ENCODE measurements at places on chromosomes 2 and 18.

DNA sequence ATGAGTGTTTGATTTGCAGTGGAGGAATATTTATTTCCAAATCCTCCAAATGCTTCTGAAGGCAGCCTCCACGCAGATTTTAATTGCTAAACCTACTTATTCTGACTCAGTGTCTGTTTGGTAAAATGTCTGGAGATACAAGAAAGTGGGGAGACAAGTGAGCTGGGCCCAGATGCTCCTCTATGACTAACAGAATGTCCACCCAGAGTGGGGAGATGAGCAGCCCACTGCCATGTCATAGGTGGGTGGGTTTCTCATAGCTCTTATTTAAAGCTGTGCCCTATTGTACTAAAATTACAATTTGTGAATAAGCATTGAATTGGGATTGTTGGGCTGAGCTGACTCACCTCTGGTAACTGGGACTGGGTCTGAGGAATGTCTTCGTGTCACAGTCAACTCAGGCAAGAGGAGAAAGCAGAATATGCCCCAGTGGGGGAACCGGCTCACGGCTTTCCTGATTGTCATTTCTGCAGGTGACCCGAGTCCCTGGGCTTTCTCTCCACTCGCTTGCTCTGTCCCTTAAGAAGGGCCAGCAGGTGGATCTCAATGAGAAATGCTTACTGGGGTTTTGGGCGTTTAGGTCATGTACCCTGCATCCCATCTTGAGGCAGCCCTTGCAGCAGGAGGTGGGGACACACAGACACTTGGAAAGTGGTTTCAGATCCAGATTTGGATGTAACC lies 116.3 kb upstream of the SPRED2 start:
- DNase-seq: no peak

- DNase-seq: no peak
Measured at GRCh38 chr2:127589358-127589757, 53.9 kb downstream of the MYO7B start.

DNA sequence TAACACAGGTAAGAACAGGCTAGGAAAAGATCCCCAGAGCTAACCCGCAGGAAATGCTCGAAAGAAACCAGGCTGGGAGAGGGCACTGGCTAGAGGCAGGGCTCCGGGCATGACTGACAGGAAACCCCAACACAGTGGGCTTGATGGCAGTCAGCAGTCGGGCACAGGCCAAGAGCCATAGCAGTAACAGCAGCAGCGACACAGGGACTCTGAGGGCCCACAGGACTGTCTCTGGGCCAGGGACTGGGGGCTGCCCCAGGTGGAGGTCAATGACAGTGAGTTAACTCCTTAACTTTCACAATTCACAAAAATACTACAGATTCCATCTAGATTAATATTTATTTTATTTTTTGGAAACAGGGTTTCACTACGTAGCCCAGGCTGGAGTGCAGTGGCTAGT lies 37.3 kb upstream of the ASPRV1 start:
- no peak for DNase-seq

- no peak for DNase-seq
Measured at GRCh38 chr2:101706819-101707177, 9.3 kb downstream of the MAP4K4 start.

GRCh38 chr2:61357681-61358080 lies 113.2 kb downstream of the USP34 start:
- DNase-seq: no peak

DNA sequence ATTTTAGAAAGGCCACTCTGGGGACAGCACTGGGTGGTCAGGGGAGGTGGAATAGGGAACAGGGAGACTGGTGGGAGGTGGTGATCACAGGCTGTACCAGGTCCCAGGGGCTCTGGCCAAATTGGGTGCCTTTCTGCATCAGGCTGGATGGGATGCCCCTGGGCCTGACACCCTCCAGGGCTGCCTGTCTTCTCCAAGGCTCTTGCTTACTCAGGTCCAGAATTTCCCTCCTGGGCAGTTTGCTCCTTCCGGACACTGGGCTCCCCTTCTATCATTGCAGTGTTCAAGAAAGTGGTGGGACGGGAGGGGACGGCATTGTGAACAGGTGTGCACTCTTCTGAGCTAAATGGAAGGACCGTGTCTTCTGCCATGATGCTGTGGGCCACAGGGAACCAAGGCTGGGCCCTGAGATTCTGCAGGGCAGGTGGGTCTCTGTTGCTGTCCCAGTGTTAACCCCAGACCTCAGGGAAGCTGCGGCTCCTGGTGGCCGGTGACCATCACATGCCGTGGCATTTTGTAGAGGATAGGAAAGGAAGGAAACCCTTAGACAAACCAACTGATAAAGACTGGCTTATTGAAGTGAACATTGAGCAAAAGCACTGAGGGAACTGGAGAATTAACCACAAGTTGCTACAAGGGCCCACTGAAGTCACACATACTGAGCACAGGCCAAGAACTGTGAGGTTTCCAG lies 93.7 kb upstream of the HS6ST1 start:
- no peak for DNase-seq

DNA sequence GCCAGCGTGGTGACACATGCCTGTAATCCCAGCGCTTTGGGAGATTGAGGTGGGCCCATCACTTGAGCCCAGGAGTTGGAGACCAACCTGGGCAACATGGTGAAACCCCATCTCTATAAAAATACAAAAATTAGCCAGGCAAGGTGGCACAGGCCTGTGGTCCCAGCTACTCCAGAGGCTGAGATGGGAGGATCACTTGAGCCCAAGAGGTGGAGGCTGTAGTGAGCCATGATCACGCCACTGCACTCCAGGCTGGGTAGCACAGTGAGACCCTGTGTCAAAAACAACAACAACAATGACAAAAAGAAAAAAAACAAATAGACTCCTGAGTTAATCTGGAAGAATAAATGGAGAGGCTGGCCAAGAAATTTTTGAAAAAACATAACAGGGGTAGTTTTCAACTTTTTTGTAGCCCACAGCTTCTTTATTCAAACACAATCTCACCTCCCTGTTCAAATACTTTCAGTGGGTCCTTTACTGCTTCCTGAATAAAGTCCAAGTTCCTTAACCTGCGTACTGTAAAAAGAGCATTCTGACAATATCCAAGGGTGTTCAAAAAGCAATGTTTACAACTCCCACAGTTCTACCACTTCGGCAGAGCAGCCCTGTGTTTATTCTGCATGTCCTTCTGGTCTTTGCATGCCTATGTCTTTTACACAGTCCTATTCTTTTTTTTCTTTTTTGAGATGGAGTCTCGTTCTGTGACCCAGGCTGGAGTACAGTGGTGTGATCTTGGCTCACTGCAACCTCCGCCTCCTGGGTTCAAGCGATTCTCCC lies 53.5 kb downstream of the LRRFIP1 start:
- DNase-seq: no peak

DNA sequence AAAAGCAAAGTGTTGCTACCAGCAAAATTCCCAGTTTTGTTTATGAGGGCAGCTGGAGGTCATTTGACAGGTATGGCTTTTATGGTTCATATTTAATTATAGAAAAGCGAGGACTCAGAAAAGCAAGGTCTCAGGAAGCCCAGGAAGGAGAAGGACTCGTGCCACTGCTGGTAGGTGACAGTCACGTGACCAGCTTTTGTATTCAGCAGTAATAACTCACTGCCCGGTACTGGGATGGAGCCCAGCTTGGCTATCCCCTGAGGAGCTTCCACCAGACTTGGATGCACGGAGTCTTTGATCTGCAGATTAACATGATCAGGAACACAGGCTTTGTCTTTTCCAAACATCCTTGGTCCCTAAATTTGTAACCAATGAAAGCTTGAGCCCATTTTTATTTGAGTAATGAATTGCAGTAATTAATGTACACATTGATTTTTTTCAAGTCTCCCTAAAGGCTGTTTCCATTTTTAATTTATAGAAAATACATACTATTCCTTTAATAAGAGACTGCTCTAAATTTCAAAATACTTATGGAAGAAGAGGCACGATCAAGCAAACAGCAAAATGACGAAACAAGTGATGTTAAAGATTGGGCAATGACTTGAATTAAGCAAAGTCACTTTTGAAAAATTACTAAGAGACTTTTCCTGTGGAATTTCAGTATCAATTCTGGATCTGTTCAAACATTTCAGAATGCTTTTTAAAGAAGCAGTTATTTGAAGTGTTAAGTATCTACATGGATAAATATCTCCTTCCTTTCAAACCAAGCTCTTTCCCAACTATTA lies 251.7 kb upstream of the HNRNPA3 start:
- DNase-seq: no peak
